ENCODE measurements at places on chromosomes 12 and 14.

DNA sequence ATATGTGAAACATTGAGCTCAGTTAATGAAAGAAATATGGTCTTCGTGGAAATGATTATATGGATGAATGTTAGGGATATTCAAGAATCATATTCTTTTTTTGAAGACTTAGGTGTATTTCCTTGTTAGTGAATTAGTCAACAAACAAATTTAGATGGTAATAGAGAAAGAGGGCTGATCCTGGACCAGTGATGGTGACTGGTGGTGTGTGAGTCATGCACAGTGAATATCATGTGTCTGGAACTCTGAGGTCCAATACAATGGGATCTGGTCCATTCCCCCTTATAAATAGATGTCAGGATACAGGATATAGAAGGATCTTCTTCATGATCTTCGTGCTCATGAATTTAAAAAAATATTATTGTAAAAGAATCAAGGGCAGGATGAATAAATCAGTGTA lies 64.4 kb upstream of the RTL1 start:
- DNase-seq: no peak

- DNase-seq: no peak
These were observed 2.1 kb downstream of the SCAF11 start for GRCh38 chr12:45988264-45988663.

DNA sequence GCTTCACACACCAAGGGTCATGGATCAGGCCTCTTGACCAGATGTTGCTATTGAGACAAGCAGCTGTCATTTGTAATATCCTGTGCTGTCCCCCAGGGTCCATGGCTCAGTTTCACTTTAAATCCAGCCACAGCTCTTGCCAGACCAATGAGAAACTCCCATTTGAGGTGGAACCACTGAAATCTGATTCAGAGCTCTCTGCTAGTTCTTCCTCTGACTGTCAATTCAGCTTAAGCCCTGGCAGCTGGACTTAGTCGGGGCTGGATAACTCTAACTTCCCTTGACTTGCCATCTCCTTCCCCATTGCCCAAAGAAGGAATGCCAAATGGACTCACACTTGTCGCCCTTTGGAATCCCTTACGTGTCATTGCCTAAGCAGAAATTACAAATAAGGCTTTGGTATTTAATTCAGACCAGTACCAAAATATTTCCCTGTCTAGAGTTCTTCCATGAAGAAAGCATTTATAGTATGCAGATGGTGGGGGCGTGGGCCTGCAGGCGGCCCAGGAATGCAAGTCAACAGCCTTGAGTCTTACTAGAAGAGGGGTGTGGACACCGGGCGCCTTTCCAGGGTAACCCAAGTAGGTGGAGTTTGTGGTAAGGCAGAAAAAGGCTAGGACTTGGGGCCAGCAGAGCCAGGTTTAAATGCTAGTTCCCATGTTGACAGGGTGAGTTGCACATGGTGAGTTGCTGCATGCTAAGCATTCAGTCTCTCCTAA lies 96.9 kb upstream of the TMPO start:
- DNase-seq: no peak

DNA sequence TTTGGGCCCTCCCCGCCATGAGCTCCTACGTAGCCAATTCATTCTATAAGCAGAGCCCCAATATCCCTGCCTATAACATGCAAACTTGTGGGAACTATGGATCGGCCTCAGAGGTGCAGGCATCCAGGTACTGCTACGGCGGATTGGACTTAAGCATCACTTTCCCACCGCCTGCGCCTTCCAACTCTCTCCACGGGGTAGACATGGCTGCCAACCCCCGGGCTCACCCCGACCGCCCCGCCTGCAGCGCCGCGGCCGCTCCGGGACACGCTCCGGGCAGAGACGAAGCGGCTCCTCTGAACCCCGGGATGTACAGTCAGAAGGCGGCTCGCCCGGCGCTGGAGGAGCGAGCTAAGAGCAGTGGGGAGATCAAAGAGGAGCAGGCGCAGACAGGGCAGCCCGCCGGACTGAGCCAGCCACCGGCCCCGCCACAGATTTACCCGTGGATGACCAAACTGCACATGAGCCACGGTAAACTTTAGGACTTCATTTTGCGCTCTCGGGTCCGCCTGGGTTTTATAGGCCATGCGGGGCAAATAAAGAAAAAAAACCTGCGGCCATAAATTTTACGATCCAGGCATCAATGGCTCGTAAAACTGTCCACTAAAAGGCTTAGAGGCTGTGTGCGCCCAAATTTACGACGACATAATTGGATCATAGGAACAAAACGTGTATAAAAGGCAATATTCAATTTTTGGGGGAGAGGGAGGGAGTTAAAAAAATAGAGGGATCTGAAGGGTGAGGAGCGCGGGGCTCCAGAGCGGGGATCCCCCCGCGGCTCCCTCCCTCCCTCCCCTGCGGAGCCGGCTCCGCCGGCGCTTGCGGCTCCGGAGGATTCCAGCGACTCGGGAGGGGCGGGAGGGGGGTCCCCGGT lies 493 bp downstream of the HOXC5 start:
- DNase-seq: no peak

DNA sequence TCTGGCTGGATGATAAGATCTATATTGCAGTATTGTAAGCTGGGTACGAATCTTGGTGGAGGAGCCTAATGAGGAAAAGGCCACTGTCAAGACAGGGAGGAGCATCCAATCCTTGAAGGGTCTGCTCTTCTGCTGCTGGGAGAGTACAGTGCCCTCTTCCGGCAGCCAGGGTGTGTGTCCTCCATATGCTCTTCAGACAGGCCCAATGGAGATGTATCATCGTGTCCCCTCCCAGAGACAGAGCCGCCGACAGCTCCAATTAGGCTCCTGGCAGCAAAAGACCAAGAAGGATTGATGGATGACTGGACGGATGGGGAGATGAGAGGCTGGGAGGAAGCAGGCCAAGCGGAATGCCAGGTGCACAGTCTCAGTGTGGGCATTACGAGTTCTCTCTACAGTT lies 51.6 kb upstream of the PIWIL1 start:
- DNase-seq: no peak

DNA sequence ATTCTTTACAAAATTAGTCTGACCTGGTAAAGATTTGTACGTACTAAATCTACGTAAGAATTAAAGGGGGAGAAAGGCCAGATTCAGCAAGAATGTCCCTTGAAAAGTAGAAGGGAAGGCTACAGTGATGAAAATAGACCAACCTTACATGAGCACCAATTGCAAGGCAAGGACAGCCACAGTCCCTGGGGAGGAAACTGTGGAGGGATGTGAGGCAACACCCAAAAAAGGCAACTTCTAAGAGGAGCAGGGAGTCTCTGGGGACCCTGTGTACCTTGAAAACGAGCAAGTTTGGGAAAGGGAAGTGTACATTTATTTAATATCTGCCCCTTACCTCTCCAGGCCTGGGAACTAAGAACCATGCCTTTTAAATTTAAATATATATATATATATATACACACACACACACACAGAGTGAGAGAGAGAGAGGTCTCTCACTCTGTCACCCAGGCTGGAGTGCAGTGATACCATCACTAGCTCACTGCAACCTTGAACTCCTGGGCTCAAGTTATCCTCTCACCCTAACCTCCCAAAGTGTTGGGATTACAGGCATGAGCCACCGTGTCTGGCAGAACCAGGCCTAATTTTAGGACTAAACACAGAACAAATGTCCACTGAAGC lies 56.4 kb downstream of the TMCC3 start:
- no peak for DNase-seq

DNA sequence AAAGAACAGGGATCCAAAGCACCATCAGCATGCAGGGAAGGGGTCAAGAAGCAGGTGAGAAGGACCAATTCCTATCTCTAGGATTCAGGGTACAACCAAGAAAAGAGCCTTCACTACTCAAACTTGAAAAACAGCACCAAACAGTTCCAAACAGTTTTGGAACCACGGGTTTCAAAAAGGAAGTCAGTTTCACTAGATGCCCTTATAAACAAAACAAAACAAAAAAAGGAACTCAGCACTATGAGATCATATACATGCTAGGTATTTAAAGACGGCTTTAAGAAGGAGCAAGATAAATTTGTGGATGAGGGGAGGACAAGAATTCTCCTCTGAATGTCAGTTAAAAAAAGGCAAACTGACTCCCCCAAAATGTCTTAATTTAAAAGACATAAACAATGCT lies 6.0 kb downstream of the INSM2 start:
- no peak for DNase-seq

GRCh38 chr14:68333262-68333661 lies 459.6 kb downstream of the ZFP36L1 start:
- DNase-seq: no peak

GRCh38 chr14:102696856-102697495 lies 80.3 kb upstream of the TRAF3 start:
- no peak for DNase-seq

DNA sequence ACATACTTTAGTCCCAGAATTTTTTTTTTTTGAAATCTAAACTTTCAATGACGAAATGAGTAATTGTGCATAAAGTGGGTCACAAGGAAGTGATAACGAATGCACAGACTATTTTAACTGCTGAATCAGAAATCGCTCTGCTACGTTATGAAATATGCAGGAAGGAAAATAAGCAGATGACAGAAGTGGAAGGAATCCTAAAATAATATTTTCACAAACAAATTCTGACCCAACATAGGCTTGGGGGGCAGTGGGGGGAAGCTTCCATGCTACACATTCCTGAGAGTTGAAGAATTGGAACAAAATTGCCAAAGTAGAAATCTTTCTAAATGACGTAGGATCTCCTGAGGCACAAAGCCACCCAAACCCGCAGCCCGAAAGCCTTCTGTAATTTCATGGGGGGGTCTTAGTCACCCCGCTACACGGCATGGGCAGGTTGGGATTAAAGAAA lies 89.6 kb downstream of the ARF6 start:
- peak; percentile 32 for DNase-seq

GRCh38 chr12:111767362-111768158 lies 827 bp downstream of the ALDH2 start:
- DNase-seq: no peak

GRCh38 chr12:18479256-18479655 lies 217.9 kb downstream of the PIK3C2G start:
- DNase-seq: no peak

GRCh38 chr12:95918194-95918993 lies 24.0 kb downstream of the CCDC38 start:
- peak; percentile 70 for DNase-seq

DNA sequence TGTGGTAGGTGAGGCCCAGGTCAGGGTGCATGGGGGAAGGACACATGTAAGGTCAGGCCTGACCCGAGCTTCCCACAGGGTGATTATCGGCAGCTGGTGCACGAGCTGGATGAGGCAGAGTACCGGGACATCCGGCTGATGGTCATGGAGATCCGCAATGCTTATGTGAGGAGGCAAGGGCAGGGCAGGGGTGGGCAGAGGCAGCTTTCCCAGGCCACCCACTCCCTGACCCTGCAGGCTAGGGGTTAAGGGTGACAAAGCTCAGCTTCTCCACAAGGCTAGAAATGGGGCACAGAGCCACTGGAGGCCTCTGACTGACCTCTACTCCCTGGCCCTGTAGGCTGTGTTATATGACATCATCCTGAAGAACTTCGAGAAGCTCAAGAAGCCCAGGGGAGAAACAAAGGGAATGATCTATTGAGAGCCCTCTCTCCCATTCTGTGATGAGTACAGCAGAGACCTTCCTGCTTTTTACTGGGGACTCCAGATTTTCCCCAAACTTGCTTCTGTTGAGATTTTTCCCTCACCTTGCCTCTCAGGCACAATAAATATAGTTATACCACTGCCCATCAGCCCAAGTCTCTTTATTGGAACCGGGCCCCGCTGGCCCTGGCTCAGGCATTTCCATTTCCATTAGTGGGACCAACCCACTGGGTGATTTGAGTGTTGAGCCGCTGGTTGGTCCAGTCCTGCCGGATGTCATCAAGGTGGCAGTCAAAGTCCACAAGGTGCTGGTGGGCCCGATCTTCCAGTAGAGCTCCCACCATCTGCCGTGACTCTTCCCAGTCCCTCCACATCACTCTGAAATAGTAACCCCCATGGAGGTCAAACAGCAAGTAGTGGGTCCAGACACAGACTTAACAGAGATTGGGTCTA lies 2.6 kb downstream of the PSME1 start:
- DNase-seq: no peak

DNA sequence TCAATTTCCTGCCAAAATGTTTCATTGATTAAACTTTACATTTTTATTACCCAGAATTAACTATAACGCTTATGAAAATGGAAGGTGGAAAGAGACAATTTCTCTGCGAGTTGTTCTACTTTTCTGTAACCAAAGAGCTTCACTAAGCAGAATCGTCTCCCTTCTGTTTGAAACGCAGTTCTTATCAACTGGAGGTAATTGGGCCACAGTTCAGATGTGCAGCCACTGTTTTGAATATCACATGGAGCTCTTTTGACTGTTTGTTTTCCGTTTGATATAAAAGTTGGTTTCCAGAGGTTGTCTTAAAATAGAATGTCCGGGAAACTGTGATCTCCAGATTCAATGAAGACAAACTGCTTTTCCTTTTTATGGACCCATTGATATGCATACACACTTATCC lies 183.3 kb upstream of the SEL1L start:
- DNase-seq: no peak

DNA sequence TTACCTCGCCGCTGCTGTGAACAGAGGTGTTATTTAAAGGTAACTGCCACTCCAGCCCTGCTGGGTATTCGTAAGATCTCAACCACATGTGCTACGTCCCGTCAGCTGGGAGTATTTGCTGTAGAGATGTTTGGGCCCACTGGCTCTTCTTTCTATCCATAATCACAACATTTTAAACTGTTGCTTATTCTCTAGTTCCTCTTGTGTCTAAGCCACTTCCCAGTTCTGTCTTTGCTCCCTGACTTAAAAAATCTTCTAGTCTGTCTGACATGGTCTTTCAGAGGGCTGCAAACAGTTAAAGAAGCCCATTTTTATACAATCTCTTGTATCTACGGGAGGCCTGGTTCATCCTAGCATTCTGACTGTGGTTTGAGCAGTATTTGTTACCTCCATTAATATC lies 33.2 kb upstream of the HELB start:
- no peak for DNase-seq

DNA sequence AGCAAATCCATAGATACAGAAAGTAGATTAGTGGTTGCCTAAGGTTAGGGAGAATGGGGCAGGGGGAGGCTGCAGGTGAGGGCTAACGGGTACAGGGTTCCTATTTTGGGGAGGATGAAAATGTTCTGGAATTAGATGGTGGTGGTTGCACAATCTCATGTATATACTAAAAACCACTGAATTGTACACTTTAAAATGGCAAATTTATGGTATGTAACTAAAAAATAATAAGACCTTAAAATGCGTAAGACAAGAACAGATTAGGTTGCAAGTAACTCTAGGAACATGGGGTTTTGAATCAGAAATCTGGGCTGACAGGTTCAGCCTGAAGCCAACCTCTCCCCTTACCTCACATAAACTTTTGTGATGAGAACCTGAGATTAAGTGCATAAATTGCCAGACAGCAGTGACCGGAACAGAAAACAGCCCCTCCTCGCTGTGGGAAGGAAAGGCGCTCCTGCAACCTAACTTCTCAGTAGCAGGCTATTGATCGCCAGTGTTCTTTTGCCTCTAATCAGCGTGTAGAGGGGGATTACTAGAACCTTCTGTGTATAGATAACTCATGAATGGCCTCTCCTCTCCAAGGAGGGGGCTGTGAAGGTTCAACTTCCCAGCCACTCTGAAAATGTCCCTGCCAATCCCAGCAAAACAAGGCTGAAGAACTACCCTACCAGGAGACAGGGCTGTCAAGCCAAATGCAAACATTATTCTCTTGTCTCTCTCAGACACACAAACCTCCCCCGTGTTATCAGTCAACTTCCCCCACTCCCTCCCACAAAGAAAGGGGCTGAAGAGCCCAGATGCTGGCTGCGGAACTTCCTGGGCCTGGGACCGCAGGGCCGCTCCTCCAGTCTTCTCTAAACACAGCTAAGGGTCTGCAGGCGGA lies 1.9 kb downstream of the SSH1 start:
- DNase-seq: no peak

All from CD4-positive, alpha-beta T cell treated with Interleukin-12 subunit alpha and Interleukin-12 subunit beta, for 1 hour (primary cell).